ENCODE measurements at places on chromosomes 7 and 10. TPM values are rescaled to one million over a fixed set of nuclear protein-coding genes. Genes with fewer than 3 reads are reported as not detected.
A peak's percentile ranks its signal among the peaks of the same experiment; 100 is the strongest.

DNA sequence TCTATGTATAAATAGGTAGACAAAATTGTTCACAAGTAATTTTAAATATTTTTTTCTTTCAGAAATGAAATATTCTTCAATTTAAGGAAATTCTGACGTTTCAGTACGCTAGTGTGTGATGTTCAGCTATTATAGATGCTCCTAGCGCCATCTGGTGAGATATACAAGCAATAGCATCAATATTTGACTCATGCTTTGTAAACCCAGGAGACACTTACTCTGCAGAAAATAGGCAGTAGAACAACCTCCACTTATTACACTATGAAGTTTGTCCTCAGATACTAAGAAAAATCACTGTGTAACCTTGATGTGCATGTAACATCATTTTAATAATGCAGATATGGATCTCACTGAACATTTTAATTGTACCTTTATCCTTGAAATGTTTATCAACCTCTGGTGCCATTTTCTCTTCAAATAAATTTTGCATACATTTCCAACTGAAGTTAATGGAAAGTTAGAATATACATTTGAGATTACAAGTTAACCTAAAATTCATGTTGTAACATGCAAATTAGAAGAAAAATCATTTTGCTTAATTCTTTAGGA lies 151.5 kb upstream of the FAM3C start:
- peak; percentile 44 for DNase-seq

- no peak for DNase-seq
Measured at GRCh38 chr10:114357515-114357996, 46.7 kb downstream of the AFAP1L2 start.

DNA sequence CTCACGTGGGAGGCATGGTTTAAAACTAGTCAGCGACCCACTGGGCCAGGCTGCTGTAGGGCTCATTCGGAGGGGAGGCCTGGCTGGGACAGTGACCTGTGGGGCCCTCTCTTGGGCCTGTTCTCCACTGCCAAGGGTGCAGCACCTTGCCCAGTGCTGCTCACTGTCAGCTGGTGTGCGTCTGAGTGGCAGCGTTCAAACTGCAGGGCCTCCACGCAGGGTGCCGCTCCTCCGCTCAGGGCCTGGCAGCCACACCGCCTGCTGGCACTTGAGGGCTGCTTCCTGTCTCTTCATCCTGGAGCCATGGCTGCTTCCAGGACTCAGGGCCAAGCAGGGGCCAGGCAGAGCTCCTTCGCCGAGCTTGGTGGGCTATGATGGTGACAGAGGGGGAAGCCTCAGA lies 18.3 kb downstream of the ADAMTS14 start:
- DNase-seq, result no peak

GRCh38 chr7:87599336-87599735 lies 1.3 kb downstream of the ABCB1 start:
- DNase-seq, result peak; percentile 77

- peak; percentile 36 for DNase-seq
Measured at GRCh38 chr10:96501985-96502384, 11.7 kb downstream of the TLL2 start.

Gene MMP21
- not detected for total RNA-seq

Gene H2AZ2
- 223 TPM for total RNA-seq

Gene KCP
- total RNA-seq, result 1.0 TPM
